NCI-H1436 (cell line): ENCODE measurements at places on chromosomes 5 and 9.

- DNase-seq: no peak
Measured at GRCh38 chr5:129199308-129199707, 104.8 kb downstream of the ISOC1 start.

DNA sequence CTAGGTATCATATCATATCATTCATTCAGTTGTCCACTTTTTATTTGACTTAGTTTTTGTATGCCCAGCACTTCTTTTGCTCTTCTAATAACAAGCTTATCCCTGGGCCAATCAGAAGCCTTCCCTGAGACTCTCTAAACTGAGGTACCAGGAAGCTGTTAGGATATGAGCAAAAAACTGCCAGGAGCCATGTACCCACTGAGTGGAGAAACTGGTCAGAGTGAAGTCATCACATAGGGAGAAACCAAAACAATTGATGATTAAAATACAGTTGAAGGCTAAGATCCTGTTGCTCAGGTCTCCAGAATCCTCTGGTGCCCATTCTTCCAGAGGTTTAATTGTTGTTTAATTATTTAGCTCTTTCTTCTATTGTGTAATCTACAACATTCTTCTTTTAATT is 120.2 kb downstream of the KIAA0825 start:
- no peak for DNase-seq

DNA sequence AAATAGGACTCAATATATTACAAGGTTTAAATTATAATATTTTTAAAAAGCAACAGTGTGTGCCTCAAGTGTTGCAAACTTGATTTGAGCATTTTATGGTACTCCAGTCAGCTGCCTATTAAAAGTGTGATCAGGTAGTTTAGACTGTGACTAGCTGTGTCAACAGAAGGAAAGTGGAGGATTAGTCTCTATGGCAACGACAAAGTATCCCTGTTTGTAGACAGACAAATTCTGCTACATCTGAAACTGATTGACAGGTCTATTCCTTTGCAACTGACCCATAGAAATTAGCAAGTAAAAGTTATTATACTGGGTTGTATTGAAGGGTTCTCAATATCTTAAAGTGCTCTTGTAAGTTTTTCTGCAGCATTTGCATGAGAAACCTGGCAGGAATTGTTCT is 249.8 kb upstream of the ARRDC3 start:
- DNase-seq: peak; percentile 10

GRCh38 chr5:11853140-11853539 is 51.1 kb downstream of the CTNND2 start:
- no peak for DNase-seq

GRCh38 chr5:51347157-51347556 is 36.1 kb upstream of the ISL1 start:
- DNase-seq: no peak

DNA sequence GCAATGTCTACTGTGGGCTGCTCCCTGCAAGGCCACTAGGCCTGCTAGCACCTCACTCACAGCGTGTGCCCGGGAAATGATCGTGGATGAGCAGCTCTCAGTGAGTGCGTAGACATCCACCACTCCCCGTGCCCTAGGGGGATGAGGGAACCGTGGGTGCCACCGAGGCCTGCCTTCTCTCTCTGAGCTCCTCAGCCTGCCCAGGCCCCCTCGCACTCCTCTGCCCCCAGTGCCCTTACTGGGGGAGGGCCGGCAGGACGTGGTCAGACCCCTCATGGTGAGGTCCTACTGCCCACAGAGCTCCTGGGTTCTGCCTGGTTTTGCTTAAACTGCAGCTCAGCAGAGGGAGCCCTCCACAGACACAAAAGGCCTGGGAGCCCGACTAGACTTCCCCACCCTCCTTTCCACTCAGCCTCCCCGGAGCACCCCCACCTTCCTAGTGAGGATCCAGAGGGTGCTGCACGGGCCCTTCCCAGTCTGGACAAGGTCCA is 220.0 kb downstream of the CACNA1B start:
- DNase-seq: no peak

GRCh38 chr9:3949744-3950143 is 350.1 kb downstream of the GLIS3 start:
- DNase-seq: no peak

DNA sequence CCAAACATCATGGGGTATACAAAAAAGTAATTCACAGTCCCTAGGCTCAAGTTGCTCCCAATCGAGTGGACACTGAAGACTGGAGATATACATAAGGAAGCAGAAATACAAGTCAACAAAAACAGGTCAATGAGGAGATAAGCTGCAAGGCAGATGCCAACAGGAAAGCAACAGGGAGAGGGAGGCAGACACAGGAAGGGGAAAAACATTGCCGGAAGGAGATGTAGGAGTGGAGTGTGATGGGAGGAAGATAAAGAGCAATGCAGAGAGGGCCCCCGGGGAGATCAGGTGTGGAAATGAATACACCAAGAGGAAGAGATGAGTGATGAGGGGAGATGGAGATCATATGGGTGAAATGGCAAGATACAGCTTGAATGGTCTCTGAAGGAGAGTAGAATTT is 243.0 kb downstream of the RAB3C start:
- no peak for DNase-seq

- no peak for DNase-seq
Measured at GRCh38 chr5:29276371-29276770, 1917.1 kb upstream of the CDH6 start.

- peak; percentile 43 for DNase-seq
Measured at GRCh38 chr5:93800988-93801811, 59.8 kb upstream of the POU5F2 start.

- no peak for DNase-seq
Measured at GRCh38 chr5:101084353-101084752, 181.3 kb upstream of the ST8SIA4 start.

DNA sequence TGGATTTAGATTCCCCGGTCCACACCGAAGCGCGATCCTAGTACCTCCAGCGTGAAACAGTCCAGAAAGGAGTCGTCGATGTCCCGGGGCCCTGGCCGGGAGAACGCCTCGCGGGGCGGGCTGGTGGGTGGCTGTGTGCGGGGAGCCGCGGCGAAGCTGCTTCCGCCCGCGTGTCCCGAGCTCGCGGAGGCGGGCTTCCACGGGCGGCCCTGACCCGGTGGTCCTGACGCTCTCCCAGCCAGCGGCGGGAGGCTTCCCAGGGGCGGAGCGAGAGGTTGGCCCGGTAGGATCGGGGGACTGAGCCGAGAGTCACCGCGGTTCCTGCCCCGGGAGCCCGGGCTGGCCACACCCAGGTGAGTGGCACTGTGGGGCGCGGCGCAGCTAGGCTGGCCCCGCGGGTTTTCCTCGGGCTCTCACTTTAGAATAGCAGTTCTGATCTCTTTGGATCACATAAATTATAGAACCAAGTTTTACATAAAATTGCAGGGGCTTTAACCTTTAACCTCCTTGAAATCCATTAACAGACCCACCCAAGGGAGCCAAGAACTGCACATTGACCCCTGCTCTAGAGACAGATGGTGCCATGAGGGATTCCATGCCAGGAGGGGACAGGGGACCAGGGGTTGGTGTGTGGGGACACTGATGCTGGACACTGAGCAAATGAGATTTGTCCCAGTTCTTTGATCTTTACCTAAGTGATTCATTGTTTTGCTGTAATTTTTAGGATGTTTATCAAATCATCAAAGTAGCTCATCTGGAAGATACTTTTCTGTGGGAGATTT is 29.2 kb upstream of the IL31RA start:
- no peak for DNase-seq

- DNase-seq: no peak
Measured at GRCh38 chr5:15338546-15338945, 161.4 kb upstream of the FBXL7 start.

DNA sequence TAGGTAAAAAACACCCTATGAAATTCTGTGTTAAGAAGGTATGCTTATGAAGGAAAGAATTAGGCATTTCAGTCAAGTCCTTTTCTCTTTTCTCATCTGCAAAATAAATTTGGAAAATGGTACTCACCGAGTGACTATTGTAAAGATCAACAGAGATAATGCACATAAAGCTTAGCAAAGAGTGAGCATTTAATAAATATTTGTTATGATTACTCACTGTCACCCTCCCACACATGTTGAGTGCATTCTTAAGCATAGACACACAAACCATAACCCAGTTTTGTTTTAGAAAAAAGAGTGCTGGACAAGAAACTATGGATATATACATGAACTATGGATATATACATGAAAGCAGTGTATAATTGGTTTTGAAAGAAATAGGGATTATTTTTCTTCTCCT is 54.7 kb upstream of the PRLR start:
- DNase-seq: no peak

DNA sequence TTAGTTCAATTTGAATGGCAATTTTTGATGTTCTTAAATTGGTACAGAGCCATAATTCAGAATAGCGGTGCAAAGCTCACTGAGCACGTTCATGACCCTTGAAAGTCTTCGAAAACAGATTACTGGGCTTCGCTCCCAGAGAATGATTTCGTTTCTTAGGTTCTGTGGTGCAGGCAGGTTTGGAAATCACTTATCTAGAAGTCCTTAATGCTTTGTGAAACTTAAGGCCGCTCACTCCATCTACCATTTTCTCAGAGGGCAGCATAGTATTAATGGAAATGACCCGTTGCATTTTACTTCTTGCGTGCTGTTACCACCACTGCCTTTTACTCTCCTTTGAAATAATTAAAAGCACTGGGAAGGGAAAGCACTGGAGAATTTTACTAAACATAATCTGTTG is 2.9 kb upstream of the MAT2B start:
- no peak for DNase-seq

DNA sequence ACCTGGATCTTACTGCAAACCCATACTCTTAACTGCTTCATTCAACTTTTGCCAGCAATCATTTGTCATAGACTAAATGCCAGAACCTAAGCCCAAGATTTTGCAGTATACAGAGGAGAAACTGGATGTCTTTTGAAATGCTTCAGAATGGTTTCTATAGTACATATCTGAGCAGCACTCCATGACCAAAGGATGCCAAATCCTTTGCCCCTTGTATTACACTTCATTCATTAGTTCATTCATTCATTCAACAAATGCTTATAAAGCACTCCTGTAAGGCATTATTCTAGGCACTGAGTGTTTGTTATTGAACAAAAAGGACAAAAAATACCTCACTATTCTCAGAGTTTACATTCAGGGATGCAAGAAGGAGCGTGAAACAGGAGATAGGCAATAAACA is 119.9 kb downstream of the SLC1A3 start:
- no peak for DNase-seq

GRCh38 chr5:148697809-148698196 is 43.5 kb upstream of the HTR4 start:
- no peak for DNase-seq

GRCh38 chr9:10008101-10008799 is 604.6 kb downstream of the PTPRD start:
- no peak for DNase-seq

- DNase-seq: no peak
Measured at GRCh38 chr9:25571491-25571890, 106.8 kb downstream of the TUSC1 start.

DNA sequence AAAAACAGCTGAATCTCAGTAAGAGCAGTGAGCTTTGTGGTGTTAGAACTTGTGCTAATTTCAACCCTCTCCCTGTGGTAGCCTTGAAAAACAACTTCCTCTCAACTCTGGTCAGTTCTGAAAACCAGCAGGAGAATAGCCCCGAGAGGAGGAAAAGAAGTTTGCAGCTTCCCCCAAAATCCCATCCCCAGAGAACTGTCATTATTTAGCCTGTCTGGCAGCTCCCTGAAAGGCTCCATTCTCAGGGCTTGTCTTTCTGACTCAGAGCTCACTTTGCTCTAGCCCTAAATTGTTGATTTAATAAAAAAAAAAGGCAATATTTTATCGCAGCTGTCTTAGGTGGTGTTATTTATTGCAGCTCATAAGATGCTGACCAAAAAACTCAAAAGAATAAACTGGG is 11.4 kb upstream of the SLC45A2 start:
- no peak for DNase-seq

DNA sequence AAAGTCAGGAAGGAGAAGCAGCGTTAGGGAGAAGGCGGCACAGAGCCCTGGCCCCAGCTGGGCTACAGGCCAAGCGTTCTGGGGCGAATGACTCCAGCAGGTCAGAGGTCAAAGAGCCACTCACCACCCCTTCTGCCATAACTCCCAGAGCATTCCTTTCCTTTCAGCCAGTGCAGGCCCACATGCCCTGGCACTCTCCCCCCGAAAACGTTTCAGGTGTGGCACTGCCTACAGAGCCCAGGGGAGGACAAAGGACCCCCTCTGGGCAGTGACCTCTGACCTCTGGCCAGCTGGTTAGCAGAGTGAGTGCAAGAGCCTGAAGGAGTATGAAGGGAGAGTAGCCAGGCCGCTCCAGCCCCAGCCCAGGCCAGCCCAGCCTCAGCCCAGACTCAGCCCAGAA is 4.9 kb downstream of the ABCA2 start:
- no peak for DNase-seq

DNA sequence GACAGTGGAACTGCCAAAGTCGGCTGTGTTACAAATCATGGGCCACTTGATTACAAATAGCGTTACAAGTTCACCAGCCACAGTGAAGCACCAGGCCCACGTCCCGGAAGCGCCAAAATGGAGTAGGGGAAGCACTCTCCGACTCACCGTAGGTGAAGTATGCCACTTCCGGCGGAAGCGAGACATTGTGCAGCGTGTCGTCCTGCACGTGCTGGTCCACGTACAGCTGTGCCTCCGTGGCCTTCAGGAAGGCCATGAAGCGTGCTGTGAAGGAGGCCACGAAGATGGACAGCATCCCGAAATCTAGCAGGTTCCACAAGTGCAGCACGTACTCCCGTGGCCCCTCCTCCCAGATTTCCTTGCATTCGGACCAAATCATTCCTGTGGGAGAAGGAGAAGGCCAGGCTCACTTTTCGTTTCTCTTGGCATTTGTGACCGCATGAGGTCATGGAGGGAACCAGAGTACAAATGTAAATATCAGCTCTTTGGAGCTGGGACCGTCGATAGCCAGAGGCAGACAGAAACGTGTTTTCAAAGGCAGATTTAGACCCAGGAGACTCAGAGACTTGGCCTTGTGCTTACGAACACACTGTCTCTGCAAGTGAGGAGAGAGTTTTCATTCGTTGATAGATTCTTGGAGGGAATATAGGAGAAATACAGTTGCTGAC is 58.7 kb upstream of the SMIM32 start:
- no peak for DNase-seq

GRCh38 chr5:647311-647710 is 35.2 kb downstream of the CEP72 start:
- no peak for DNase-seq

- DNase-seq: no peak
Measured at GRCh38 chr9:83646500-83647239, 23.7 kb downstream of the IDNK start.
